Mesenchymal stem cell (in vitro differentiated cells and primary cell): ENCODE measurements at places on chromosomes 7 and 10.

DNA sequence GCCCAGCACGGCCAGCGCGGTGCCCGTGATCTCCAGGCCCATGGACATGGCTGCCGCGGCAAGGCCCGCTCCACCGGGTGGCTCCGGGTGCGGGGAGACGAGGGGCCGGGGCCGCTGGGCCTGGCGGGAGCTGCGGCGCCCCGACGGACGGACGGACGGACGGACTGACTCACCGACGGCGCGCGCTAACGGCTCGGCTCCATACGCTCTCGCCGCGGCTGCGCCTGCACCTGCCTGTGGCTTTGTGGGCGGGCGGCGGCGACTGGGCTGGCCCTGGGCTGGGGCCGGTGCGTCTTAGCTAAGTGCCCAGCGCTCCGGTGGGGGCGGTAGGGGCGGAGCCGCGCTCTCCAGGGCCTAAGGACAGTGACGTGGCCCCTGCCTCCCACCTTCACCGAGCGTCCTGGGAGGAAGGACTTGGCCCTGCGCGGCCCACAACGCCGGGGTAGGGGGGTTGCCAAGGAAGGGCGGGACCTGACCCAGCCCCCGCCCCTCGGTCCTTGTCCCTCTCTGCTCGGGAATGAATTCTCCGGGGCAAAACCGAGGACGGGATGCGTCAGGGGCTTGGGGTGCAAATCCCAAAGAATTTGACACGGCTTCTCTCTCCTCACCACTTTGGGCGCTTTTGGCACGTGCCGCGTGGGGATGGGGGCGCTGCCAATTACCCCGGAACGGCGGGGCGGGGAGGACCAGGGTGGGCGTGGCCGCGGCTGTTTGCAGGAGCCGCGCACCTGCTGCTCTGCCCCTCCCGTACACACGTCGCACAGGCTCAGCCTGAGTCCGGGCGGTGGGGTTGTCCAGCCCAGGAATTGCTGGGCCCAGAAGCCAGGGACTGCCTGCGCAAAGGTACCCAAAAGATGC is at the start of gene CLDN3:
CLDN3 (minus strand) TSS at position 269 of the 858 bp plus-strand sequence; CDS start at position 48, 221 bp downstream.
- DNase-seq: no peak

- DNase-seq: no peak
These were observed 2.8 kb downstream of the ZNF248 start for GRCh38 chr10:37854626-37855025.

GRCh38 chr7:108382932-108383331 is 73.3 kb downstream of the NRCAM start:
- no peak for DNase-seq

GRCh38 chr7:136956232-136956631 is 87.8 kb downstream of the CHRM2 start:
- peak; percentile 70 for DNase-seq

DNA sequence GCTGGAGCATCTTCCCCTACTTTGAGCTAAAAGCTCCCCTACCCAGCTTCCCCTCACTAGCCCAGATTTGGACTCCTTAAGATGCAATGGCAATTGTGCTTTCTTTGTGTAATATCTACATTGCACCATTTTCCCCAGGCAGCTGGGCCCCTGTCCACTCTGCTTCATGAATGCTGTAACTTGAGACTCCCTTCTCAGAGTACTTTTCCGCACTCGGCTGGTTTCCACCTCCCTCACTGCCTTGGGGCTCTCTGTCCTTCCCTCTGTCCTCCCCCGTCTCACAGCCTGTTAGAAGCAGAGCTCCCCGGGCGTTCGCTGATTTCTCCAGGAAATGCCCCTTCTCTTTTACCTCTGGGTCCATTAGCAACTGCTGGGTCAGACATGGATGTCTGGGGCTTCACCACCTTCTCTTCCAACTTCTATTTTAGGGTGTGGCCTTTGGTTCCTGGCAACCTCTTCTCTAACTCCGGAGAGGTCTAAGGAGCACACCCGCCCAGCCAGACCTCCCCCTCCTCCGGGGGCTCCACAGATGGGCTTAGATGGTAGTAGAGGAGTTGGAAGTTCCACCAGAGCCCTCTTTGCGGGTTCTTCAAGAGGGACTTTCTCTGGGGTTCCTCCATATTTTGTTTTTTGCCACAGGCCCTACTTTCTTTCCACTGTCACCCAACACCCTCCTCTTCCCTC is 2.9 kb upstream of the TMEM72 start:
- peak; percentile 83 for DNase-seq

DNA sequence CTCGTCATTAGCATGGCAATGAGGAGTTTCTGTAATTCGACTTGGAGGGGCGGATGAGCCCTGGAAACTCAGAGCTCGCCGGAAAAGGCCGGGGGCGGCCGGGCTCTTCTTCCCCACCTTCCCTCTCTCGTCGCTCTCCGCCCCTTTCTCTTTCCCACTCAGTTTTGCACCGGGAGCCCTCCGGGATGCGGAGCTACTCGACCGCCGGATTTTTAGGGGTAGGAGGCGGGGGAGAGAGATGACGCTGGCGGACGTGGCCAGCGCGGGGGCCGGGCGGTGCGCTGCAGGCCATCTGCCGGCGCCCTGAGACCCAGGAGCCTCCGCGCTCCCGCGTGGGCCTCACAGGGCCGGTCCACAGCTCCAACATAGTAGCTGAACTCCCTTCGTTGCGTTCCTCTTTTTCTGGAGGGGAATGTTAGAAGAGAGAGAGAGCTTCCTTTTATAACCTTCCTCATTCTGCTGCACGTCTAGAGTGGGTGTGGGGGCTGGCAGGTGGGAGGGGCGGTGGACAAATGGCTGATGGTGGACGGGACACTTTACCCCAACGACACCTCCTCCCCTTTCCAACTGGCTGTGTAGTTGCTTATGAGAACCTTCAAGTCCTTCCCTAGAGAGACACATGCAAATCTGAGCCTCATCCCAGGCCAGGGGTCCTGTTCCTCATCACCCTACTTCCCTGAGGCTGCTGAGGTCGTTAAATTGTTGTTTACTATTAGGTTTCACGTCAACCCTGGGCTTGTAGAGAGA is 1.1 kb upstream of the HOXA1 start:
- DNase-seq: peak; percentile 40

GRCh38 chr10:9147475-9147874 is 1093.0 kb downstream of the GATA3 start:
- no peak for DNase-seq

GRCh38 chr7:69208848-69209247 is 389.4 kb upstream of the AUTS2 start:
- DNase-seq: no peak
